ENCODE measurements at places on chromosomes 2 and 18.
A peak's percentile ranks its signal among the peaks of the same experiment; 100 is the strongest.

DNA sequence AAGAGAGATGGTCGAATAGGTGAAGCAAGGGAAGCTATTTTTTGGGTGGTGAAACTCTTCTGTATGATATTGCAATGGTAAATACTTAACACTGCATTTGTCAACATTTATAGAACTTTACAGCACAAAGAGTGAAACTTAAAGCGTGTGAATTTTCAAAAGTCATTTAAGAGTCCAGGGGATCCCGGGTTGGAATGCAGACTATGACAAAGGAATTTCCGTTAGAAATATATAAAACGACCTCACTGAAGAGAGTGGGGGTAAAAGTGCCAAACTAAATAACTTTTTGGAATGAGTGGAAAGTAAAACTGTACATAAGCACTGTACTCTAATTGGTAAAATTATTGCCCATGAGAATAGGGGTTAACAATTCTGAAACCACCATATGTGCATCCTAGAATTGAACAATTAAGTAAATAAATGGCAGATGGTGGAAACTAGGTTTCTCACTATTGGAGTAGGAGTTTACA, 191.0 kb upstream of the FN1 start:
- no peak for DNase-seq

GRCh38 chr2:219058541-219059374, 2.0 kb downstream of the IHH start:
- DNase-seq = no peak

- no peak for DNase-seq
Observed at GRCh38 chr2:12587729-12588522, 128.8 kb upstream of the TRIB2 start.

- DNase-seq = no peak
Observed at GRCh38 chr2:65379721-65380171, 52.7 kb downstream of the SPRED2 start.

DNA sequence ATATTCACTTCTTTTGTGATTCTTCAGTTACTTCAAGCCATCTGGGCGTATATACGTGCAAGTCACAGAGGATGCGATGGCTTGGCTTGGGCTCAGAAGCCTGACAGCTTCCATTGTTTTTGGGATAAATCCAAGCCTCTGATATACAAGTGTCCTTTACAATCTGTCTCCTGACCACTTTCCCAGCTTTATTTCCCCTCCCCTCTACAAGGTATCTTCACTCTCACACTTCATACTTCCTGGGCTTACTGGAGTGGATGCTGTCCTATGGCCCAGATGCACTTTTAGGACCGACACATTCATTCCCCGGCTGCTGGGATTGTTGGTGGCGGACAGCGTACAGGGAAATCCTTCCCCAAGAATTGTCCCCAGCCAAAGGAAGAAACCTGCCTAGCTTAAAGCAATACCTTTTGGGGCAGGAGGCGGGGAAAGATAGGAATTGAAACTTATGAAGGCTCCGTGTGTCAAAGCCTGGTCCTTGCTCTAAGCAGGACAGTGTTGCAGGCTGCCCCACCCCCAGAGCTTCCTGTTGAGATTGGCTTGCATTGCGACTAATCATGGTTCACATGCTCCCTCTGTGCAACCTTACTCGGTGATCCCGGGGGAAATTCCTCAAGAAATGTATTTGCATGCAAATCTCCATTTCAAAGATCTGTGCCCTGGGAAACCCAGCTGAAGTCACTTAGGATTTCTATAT, 802.9 kb upstream of the ID2 start:
- DNase-seq = no peak

DNA sequence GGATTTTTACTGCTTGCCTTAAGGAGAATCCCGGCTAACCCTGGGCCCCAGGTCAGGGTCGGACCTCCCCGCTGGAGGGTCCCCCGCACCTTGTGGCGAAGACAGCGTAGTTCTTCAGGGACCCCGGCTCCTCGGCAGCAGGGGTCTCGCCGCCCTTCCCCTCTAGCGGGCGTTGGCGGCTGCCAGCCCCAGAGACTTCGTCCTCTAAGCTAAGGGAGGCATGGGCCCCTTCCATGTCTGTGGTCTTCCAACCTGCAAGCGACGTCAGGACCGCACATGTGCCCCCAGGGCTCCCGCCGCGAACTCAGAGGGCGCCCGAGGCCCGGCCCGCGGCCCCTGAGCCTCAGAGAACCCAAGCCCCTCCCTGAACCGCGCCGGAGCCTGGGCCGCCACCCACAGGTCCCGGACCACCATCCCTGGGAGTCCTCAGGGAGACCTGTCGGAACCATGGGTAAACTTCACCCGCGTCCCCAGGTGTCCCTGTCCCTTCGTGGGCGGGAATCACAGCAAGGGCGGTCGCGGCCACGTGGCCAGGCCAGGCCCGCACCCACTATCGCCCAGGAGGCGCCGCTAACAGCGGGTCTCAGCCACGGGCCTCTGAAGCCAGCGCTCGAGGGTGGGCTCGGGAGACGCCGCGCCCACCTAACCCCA, 562 bp downstream of the ANKMY1 start:
- no peak for DNase-seq

GRCh38 chr2:123085484-123085883, 939.6 kb upstream of the CNTNAP5 start:
- DNase-seq = no peak

DNA sequence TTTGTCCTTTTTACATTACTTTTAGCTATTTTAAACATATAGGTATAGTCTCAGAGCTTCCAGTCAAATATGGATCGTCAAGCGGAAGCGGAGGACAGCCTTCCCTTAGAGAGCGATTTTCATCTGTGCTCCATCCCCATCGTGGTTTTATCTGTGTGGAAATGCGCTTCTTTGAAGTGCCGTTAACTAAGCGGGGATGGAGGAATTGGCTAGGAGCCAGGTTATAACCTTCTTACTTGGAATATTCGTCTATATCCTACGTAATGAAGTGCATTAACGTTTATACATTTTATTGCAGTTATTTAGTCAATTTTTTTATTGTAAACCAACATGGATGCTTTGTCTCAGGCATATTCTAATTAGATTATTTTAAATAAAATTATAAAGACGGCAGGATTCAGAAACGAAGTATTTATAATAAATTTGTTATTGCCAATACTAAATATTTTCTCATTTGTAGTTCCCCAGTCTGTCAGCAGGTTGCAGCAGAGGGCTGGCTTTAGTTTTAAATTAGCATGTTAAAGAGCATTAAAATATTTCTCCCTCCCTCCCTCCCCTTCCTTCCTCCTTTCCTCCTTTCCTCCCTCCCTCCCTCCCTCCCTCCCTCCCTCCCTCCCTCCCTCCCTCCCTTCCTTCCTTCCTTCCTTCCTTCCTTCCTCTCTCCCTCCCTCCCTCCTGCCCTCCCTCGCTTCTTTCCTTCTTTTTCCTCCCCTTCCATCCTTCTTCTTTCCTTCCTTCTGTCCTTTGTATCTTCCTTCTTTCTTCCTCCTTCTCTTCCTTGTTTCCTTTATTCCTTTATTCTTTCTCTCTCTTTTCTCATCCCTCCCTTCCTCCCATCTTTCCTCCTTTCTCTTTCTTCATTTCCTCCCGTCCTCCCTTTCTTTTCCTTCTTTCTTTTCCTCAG, 80.6 kb upstream of the DOCK10 start:
- DNase-seq = peak; percentile 15

GRCh38 chr18:63317556-63317946, 2.0 kb downstream of the BCL2 start:
- DNase-seq = no peak

GRCh38 chr18:48621240-48621639, 82.4 kb downstream of the CTIF start:
- no peak for DNase-seq

DNA sequence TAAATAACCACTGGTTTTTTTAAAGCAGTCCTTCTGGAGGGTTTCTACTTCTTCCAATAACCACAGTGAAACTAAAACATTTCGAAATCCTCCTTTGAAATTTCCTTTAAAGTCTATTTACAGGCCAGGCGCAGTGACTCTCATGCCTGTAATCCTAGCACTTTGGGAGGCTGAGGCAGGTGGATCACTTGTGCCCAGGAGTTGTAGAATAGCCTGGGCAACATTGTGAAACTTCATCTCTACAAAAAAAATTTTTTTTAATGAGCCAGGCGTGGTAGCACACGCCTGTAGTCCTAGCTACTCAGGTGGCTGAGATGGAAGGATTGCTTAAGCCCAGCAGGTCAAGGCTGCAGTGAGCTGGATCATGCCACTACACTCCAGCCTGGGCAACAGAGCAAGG, 15.2 kb downstream of the KIDINS220 start:
- no peak for DNase-seq

DNA sequence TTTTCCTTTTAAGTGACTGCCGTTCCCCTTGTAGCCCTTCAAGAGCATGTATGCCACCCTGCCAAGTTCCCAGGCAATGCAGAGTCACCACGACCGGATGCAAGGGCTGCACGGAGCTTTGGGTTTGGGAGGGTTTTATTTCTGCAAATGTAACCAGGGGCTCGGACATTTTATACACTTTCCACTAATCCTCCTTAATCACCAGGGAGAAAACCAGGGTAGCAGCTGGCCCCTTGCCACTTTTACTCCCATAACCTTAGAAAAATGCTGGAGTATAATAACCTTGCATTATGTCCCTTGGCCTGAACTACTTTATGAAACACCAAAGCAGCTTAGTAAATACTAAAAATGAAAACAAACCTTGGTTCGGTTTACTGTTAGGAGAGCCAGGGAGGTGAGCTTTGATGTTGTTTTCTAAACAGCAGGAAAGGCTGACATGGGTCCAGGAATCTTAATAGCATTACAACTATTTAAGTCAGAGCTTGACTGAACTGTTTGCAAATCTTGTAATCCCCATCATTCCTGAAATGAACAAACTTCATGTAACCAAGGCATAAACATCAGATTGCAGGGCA, 152.8 kb upstream of the RIOK3 start:
- DNase-seq = no peak

Data from GM10248 (cell line).